ENCODE measurements at places on chromosomes 1 and 21.

GRCh38 chr1:35454176-35454575 is 103.0 kb downstream of the KIAA0319L start:
- DNase-seq: no peak

- DNase-seq: no peak
These were observed 148.5 kb downstream of the GDAP2 start for GRCh38 chr1:117780687-117781475.

- DNase-seq: no peak
These were observed 179.9 kb downstream of the VPS13D start for GRCh38 chr1:12409681-12410080.

DNA sequence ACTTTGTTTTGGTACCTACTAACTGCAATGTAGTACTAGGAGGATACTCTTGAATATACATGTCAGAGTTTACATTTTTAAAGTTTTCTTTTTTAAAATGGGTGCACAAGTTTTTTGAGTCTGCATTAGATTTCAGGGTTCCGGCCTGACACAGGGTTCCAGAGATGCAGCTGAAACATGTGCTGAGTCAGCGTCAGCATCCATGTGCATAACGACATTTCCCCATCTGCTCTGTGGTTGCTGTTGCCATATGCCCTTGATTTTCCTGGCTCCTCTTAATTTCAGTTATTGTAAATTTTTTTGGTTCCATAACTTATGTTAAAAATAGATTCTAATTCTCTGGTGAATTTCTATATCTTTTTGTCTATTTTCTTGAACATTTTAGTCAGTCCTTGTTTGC is 12.3 kb upstream of the METTL13 start:
- DNase-seq: no peak

GRCh38 chr1:8782955-8783354 is 34.5 kb downstream of the RERE start:
- no peak for DNase-seq

- no peak for DNase-seq
These were observed 3.4 kb upstream of the GPR25 start for GRCh38 chr1:200869376-200869752.

DNA sequence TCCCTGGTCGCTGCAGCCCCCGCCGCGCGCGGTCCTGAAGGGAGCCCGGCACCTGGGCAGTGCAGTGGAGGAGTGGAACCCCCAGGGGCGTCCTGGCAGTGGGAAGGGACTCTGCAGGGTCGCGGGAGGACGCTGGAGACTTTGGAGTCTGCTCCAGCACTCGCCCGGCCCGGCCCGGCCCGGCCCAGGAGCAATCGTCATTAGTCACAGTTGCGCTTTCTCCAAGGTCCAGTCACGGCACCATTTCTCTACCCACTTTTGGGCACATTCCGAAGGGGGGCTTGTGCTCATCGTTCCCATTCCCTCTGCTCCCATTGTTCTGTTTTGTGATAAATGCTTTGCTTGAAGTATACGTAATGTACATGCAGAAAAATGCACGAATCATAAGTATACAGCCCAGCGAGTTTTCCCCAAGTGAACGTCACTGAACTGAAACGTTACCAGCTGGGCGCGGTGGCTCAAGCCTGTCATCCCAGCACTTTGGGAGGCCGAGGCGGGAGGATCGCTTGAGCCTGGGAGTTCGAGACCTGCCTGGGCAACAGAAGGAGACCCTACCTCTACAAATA is 999 bp downstream of the THAP3 start:
- DNase-seq: no peak

DNA sequence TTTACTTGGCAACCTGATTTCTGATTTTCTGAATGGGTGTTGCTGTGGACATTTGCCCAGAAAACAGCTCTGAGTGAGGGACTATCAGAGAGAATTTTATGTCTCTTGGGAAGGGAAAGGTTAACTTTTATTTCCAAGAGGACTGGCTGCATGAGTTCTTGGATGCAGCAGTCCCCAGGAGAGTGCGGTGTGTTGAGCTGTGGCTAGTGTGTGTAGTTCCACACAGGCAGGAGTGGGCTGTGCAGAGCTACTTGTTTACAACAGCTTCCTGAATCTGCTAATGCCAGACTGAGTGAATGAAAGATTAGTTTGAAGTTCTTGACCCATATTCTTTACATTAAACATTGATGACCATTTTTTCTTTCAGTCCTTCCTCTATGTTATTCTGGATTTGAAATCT is 41.0 kb upstream of the APOBEC4 start:
- DNase-seq: no peak

- DNase-seq: no peak
These were observed 313.9 kb downstream of the BARHL2 start for GRCh38 chr1:90402893-90403849.

DNA sequence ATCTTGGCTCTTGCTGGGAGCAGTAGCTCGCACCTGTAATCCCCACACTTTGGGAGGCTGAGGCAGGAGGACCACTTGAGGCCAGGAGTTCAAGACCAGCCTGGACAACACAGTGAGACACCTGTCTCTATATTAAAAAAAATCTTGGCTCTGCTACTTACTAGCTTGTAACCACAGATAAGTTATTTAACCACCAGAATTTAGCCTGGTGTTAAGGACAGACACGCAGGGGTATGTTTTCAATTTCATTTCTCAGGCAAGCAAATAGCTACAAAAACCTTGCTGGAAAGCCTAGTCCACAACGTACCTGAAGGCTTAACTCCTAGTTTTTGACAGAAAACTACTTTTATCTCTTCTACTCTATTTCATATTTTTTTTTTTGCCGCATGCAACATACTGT is 24.8 kb upstream of the GFI1 start:
- no peak for DNase-seq

DNA sequence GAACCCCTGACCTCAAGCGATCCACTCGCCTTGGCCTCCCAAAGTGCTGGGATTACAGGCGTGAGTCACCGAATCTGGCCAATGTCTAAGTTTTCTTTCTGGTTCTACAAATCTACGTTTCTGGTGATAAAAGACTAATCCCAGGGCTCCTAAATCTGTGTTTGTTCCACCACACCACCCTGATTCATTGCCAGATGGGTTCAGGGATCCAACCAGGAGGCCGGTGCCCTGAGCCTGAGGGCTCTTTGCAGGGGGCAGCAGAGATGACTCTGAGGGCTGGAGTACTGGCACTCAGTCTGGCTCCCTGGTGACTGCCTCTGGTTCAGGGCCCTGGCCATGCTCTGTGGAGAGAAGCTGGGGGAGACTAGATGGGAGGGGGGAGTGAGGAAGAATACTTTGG is 10.5 kb upstream of the OPRD1 start:
- DNase-seq: no peak

DNA sequence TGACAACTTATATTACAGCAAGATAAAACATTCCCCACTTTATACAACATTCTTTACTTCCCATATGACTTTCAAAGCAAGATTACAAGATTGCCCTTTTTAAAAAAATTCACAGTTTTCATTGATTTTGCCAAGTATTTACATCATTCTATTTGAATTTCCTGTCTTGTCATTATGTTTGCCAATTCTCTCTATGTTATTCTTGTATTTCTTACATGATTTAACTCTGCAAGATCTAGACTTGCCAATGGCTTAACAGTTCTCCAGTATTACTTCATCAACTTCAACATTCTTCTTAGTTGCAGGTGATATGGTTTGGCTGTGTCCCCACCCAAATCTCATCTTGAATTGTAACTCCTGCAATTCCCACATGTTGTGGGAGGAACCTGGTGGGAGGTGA is 31.6 kb downstream of the FMO4 start:
- DNase-seq: no peak

DNA sequence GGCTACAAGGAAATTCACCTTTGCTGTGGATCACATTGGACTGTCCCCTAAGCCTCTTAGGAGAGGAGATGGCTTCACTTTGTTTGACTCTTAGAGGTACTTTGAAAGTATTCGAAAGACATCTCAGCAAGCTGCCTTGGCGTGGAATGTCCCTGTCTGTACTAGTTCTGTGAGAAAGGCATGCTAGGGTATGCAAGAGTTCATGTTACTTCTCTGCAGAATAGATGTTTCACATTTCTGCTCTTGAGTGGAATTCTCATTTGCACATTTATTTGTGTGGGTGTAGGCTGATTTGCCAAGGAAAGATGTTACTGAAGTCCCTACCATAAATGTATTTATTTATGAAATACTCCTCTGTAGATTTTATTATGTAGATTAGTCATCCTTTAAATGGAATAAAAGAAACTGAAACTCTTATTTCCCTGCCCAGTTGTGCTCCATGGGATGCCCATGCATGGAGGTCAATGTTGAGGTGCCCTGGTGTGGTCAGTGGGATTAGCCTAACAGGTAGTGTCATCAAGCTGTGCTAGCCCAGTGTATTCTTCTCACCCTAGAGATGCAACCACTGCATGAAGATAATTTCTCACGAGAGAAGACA is 13.8 kb downstream of the MIA3 start:
- no peak for DNase-seq

DNA sequence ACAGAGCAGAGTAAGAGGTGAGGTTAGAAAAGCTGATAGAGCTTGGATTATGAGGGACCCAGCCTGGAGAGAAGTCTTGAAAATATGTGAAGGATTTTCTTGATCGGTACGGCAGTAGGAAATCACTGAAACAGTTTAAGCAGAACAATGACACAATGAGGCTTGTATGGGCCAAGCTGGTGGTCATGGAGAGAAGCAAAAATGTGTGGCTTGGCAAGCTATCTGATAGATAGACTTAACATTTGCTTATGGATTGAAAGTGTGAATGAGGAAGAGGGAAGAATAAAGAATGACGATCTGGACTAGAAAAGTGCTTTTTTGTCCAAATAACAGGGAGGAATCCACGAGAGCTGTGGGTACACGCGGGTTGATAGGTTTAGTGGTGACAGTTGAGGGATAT is 15.4 kb upstream of the XPR1 start:
- DNase-seq: no peak

DNA sequence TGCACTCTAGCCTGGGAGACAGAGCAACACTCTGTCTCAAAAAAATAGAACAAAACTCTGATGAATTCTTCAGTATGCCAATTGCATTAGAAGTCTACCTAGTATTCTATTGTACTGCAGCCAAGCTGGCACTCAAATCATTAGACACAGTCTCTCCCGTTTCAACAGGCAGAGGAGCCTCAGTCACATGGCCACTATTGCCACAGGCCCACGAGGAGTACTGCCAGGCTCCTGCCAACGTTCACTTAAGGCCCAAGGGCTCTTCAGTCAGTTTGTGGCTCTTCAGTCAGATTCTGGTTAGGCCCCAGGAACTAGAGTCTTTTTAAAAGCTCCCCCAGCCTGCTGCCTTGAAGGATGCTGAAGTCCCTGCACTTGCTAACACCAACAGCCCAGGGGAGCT is 73.4 kb downstream of the SH3BGR start:
- no peak for DNase-seq

DNA sequence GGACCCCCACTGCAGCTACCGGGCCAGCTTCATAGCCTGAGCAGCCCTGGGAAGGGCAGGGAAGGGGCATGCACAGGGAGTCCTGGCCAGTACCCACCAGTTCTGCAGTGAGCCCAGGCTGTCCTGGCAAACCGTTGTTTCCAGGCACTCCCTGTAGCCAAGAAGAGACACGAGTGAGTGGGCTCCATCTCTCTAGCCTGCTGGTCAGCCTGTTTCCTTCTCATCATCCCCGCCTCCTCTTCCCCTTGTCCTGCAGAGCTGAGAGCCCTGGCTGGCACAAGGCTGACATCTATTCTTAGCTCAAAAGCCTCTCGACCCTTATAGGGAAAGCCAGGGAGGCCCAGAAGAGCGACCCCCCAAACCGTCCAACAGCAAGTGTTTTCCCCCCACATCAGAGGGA is 28.7 kb downstream of the COL16A1 start:
- DNase-seq: no peak

DNA sequence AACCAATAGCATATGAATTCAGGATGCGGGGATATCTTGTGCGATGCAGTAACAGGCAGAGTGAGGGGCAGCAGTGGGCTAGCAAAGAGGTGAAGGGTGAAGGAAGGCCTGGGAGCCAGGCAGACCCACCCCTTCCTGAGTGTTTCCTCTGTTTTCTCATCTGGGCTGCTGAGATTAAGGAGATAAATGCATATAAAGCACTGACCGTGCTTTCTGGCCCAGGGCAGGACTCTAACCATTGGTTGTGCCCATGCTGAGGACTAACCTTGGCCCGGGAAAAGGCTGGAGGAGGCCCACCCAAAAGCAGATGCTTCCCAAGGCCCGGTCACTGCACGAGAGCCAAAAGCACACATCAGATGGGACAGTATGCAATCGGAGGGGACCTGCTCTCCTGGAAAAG is 87.6 kb downstream of the PSMG1 start:
- no peak for DNase-seq

- DNase-seq: no peak
These were observed 153.1 kb downstream of the GRIK1 start for GRCh38 chr21:29786496-29787360.

- no peak for DNase-seq
These were observed 7.0 kb downstream of the OMA1 start for GRCh38 chr1:58539553-58539952.

GRCh38 chr1:67437961-67438360 is 7.8 kb upstream of the SERBP1 start:
- DNase-seq: no peak

DNA sequence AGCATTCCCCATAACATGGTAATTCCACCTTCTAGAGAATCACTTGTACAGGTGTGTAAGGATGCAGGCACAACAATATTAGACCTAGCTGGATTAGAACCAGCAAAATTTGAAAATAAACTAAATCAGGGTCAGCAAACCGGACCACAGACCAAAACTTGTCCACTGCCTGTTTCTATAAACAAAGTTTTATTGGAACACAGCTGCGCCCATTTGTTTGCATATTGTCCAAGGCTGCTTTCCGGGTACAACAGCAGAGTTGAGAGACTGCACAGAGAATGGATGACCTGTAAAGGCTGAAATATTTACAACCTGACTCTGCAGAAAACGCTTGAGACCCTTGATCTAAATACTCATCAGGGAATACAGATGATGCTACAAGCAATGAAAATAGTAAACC is 73.6 kb upstream of the SLC45A1 start:
- no peak for DNase-seq

GRCh38 chr1:159927849-159928431 is 2.6 kb upstream of the TAGLN2 start:
- DNase-seq: no peak

DNA sequence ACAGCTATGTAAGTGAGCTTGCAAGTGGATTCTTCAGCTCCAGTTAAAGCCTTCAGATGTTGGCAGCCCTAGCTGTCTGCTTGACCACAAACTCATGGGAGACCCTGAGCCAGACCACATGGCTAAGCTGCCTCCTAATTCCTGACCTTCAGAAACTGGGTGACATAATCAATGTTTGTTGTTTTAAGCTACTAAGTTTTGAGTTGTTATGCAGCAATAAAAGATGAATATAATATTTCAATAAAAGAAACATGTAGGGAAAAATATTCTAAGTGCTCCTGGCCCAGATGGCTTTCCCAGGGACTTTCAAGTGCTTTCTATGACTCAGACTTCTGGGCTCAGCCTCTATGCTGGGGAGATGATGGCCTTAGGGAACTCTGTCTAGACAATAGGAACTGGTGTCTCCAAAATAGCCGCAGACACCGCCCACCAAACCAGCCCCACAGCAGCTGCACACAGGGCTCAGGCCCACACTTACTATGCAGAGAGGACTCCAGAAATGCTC is 20.3 kb upstream of the AZIN2 start:
- DNase-seq: peak; percentile 45

- DNase-seq: no peak
These were observed 687.0 kb upstream of the ADGRL2 start for GRCh38 chr1:81113688-81114087.
